ENCODE measurements at places on chromosomes 7 and 10.

DNA sequence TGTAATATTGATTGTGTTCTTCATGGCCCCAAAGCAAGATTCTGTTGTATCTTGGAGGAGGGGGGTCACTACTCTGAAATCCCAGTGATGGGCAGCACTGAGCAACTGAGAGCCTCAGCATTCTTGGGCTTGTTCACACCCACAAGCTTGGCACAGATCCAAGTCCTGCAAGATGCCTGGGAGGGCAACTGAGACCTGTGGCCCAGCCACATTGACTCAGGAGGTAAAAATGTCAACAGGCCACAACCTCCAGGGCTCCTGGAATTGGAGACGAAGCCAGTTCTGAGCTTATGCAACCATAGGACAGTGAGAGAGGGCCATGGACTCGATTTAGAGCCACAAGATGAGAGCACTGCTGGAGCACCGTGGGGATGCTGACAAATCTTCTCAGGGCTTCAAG lies 3.1 kb upstream of the DOCK1 start:
- DNase-seq: no peak

DNA sequence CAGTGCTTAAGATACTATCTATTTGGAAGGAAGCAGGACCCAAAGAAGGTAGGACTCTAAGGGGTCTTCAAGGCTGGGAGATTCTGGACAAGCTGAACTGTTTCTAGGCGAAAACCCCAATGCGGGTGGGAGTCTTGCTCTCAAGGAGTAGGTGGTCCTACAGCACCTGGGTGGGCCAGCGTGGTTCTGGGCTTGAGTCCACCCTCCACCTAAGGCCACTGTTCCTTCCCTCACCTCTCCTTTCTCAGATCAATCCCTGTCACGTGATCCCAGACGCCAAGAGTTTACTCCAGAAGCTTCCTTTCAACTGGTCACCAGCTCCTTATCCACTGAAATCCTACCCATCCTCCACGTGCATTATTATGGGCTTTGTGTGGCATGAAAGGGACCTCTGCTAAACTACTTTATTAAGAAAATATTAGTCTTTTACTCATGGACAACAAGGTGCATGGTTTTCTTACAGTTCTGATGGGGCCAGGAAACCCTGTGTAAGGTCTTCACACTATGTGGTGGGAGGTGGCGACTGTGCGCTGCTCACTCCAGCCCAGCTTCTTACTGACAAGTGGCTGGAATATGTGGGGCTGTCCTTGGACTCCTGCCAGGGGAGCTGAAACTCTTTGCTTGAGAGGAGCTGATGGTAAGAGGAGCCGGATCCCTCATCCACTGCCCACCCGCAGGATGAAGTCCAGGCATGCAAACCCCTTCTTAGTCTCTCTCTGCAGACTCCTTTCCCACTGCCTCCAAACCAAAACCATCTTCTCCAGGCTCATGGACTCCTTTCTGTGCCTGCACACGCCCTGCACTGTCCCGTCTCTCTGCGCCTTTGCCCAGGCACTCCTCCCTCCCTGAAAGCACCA lies 1.6 kb downstream of the ZNF746 start:
- no peak for DNase-seq

GRCh38 chr10:106652279-106652678 lies 512.2 kb downstream of the SORCS1 start:
- no peak for DNase-seq

DNA sequence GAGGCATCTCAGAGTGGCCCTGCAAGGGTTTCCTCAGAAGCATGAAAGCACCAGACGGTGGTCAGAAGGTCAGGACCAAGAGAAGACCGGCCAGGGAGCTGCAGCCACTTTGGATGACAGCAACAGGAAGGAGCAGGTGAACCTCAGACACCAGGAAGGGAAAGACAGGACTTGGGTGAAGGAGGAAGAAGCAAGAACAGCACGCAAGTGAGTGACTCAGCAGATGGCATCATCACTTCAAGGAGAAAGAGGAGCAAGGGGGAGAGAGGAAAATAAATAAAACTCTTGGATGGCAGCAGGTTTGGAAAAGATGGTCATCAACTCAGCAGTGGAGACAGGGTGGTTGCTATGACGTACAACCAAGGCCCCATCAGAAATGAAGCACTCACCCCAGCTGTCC lies 31.6 kb downstream of the NCAPG2 start:
- no peak for DNase-seq

GRCh38 chr7:66682350-66683093 lies 53.8 kb downstream of the KCTD7 start:
- DNase-seq: no peak

GRCh38 chr10:107616031-107616430 lies 451.5 kb upstream of the SORCS1 start:
- no peak for DNase-seq
